Epithelial cell of prostate (primary cell): ENCODE measurements at places on chromosomes 16 and 17.

GRCh38 chr17:20074001-20074400 is 64.8 kb downstream of the SPECC1 start:
- no peak for DNase-seq

DNA sequence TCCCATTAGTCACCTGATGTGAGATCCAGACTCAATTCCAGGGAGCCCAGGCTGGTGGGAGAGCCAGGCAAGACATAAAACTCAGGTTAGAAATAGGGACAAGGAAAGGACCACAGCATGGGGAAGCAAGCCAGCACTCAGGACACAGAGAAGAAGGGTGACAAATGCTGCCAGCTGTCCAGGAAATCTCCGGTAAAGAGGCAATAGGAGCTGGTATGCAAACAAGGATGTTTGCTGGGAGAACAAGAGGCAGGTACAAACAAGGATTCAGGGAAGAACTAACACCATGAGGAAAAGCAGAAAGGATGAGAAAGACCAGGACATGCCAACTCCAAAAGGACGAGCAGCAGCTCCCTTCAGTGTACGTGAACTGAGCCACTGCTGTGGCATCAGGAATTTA is 10.2 kb upstream of the TXNDC11 start:
- DNase-seq: no peak

GRCh38 chr17:64373722-64374121 is 16.9 kb downstream of the PECAM1 start:
- no peak for DNase-seq

GRCh38 chr16:82037666-82038065 is 2.6 kb downstream of the HSD17B2 start:
- no peak for DNase-seq

DNA sequence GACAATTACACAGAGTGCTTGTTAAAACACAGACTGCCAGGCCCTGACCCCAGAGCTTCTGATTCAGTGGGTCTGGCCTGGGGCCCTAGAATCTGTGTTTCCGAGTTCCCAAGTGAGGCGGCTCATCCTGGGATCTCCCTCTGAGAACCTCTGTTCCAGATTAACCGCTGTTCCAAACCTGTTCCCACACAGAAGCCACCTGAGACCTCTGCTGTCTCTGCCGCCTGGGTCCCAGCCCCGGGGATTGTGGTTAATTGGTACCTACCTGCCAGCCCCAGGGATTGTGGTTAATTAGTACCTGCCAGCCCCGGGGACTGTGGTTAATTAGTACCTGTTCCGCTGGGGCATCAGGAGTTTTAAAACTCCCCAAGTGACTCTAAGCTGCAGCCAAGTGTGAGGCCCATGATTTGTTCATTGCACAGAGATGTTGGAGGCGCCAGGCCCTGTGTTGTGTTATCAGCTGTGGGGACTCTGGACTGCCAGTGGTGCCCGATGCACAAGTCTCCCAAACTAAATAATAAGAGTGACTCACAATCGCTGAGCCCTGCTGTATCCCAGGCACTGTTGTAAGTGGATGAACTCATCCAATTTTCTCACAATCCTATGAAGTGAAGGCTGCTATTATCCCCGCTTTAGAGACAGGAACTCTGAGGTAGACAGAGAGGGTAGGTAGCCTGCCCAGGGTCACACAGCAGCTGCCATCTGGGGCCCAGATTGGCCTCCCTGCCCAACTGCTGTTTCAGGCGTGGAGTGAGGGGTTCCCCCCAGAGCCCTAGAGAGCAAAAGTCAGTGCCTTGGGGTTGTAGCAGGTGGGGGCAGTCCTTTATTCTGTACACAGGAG is 219.7 kb downstream of the IRF8 start:
- DNase-seq: no peak

- DNase-seq: no peak
Measured at GRCh38 chr16:88502371-88502770, 49.3 kb downstream of the ZFPM1 start.
